ENCODE measurements at places on chromosomes 5 and 9.
A peak's percentile ranks its signal among the peaks of the same experiment; 100 is the strongest.

DNA sequence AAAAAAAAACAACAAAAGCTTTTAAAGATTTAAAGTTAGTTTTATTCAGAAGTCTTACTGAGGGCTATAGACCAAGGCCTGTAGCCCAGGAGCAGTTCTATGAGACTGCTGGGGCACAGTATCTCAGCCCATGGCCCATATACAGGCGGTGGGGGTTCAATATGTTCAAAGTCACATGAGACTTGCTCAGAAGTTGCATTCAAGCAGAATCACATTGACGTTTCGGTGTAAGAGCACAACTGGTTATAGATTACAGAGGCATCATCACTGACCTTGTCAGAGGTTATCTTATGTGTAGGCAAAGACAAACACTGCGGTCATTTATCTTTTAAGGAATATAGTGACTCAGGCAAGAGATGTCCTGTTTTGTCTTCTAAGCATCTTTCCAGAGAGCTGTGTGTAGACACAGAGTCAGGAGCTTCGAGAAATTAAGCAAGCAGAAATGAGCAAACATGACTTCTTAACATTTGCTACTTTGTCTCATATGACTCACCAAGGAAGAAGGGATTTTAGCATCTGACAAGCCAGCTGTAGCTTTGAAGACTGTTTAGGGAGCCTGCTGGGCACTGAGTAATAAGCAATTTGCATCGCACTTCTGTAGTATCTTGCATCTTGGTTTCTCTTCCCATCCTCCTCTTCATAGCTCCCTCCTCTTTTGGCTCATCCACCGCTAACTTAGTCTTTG is 12.9 kb upstream of the F2RL1 start:
- DNase-seq = no peak

DNA sequence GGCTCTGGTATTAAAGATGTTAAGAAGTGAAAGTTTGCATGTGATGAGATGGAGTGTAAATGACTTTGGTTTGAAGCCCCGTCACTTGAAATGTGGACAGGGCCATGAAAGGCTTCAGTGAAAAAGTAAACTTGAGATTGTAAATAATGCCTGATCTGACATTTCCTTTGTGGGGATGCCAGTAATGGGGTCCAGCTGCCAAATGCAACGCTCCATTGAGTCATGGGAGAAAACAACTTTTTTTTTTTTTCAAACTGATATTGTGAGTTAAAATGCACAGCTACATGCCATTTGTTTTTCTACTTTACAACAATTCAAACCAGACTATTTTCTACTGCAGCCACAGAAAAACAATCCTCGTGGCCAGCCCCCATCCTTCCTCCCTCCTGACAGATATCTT is 327.0 kb upstream of the TNC start:
- DNase-seq = no peak

GRCh38 chr5:90866333-90866732 is 307.7 kb downstream of the ADGRV1 start:
- DNase-seq = no peak

DNA sequence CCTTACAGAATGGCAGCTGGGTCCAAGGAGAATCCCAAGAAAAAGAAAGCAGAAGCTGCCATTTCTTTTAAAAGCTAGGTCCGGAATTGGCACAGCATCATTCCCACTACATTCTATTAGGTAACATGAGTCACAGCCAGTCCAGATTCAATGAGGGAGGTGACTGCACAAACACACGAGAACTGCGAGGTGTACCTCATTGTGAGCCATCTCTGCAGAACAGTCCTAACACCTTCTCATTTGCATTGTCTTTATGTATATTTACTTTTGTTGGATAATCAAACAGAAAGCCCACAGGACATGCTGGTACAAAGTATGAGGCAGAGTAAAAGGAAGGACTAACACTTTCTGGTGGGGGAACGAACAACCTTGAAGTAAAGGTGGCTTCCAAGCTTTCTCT is 14.6 kb upstream of the HABP4 start:
- no peak for DNase-seq

DNA sequence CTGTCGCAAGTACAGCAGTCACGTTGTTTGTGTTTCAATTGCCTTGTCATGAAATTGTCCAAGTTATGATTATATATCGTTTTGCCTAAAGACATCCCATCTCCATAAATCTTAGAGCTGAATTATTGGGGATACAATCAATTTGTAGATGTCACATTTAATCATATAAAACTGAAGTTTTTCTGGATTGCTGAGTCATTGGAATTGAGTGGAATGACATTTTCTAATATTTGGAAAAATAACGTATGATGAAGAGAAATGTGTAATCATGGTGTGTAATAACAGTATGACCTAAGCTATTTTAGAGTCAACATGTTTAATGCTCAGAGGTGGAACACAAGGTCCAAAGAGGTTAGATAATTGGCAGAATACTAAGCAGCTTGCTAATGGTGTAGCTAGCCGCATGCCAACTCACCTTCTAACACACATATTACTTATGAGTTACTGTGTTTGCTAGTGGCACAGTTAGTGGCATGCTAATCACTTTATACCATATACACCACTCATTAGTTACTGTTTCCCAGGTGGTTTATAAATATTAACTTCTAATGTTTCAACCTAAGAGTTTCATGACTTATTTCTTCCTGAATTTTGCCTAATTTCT is 473.1 kb upstream of the GRAMD2B start:
- DNase-seq = no peak

- no peak for DNase-seq
Measured at GRCh38 chr9:126745574-126746411, 59.0 kb upstream of the ZBTB43 start.

GRCh38 chr5:116442931-116443551 is 131.6 kb downstream of the SEMA6A start:
- DNase-seq = no peak

GRCh38 chr5:83034528-83035207 is 42.5 kb downstream of the TMEM167A start:
- no peak for DNase-seq

DNA sequence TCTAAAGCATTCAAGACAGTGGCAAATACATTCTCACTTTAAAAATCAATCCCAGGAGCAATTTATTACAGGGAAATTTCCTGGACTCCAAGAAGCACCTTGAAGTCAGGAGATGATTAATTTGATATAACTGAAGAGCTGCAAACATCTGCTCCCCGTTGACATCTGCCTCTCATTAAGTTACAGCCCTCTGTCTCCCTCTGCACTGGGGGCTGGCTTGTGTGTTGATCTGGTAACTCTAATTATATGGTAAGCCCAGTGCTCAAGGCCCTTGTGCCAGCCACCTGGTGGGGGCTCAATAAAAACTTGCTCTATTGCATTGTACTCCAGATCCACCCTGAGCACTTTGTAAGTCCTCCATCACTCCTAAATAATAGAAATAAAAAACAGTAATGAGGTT is 131.1 kb upstream of the ZNF462 start:
- no peak for DNase-seq

- no peak for DNase-seq
Measured at GRCh38 chr5:133993185-133993936, 11.4 kb downstream of the VDAC1 start.

DNA sequence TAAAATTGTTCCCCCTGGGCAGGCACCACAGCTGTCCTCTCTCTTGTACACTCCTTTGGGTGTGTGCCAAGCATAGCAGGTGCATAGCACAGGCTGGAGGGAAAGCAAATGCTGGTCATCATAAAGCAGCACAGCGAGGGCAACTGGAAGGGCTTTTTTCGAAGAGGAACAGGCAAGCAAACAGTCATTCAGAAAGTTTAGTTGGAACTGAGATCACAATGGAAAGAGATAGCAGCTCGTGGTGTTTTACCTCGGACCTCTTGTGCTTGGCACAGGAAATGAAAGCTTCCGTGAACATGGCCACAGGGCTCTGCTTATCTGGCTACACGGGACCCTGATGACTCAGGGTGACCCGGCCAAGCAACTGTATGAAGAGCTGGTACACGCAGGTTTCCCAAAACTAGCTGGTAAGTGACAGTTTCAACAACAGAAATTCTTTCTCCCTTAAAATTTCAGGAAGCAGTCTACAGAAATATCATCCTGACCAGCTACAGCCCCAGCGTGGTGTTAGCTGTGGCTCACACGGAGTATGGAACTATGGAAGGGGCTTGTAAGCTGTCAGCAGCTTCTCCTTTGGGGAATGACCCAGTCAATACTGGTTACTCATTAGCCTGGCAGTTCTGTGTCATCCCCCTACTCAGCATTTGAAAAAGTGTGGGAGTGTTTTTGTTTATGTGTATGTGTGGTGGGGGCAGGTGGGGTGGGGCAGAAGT is 48.1 kb downstream of the POC5 start:
- DNase-seq = peak; percentile 4

DNA sequence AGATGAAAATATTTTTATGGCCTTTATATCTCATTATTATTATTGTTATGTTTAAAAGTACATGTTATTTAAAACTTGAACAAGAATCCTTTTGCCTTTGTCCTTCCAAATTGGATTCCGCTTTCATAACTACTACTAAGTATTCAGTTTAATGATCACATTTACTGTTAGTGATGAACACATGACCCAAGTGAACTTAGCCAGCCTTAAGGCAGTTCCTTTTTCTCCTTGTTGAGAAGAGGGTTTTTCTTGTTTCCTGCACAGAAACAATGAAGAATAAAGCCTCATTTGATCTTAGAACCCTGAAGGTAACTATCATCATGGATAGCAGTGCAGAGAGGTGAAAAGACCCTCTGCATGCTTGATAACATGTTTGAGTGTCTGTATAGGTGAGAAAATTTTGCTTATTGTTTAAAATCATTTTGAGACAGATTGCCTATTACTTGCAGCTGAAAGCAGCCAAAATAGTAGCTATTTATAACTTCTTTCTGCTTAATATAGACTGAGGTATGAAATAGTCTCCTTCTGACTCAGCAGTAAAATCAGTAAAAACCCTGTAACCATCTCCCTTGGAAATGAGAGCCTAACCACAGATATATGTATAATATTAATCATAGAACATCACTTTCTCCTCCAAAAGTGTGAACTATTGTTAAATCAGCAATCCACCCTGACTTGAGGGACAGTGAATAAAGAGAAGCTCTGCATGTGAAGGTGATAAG is 266.2 kb downstream of the SPATA31D1 start:
- DNase-seq = no peak

GRCh38 chr5:89232139-89232603 is 349.2 kb upstream of the MEF2C start:
- no peak for DNase-seq

GRCh38 chr5:174601946-174602345 is 122.4 kb upstream of the MSX2 start:
- no peak for DNase-seq

GRCh38 chr5:38265546-38266179 is 7.3 kb downstream of the EGFLAM start:
- no peak for DNase-seq

- DNase-seq = no peak
Measured at GRCh38 chr5:35294976-35295375, 64.7 kb upstream of the PRLR start.
